Right lobe of liver (tissue), 6 donors: ENCODE measurements at places on chromosomes 12 and 14. TPM values are rescaled to one million over a fixed set of nuclear protein-coding genes. Genes with fewer than 3 reads are reported as not detected.

DNA sequence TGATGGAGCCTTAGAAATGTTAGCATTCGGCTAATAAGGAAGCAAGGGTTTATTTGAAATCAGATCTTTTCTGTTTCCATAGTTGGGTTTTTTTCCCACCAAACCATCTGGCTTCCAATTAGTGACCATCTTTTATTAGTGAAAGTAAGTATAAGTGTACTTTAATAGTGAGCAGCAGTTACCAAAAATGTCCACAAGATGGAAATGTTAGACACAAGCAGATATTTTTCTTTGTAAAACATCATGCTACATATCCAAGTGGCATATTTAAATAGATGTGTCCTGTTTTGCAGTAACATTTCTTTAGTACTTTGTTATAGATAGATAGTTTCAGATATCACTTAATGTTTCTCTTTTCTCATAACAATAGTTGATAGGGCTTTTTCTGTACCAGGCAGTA is 28.8 kb downstream of the YEATS4 start:
- DNase-seq: no peak
- H3K4me1 ChIP-seq: no peaks in the 10 kb centered on the region
- no peak overlapping the region for H3K4me3 ChIP-seq
- H3K27me3 ChIP-seq: no peaks in the 10 kb centered on the region

GRCh38 chr12:106551410-106551809 is 31.4 kb upstream of the RFX4 start:
- H3K27me3 ChIP-seq: no peaks in the 10 kb centered on the region
- H3K4me3 ChIP-seq: no peak overlapping the region
- no peak for DNase-seq
- no peak overlapping the region for H3K27ac ChIP-seq
- H3K4me1 ChIP-seq: no peaks in the 10 kb centered on the region

DNA sequence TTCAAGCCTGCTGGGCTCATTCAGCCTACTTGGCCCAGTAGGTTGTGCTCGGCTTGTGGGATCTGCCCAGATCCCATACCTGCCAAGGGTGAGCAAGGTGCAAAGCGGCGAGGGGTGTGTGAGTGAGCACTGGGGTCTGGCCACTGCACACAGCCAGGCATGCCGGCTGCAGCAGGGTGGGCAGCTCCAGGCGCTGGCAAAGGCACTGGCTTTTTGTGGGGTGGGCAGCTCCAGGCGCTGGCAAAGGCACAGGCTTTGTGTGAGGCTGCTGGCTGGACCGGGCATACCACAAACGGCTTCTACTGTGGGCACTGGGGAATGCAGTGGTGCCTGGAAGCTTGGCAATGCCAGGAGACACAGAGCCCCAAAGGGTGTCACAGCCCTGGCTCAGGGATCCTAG is 137.4 kb downstream of the SLC16A7 start:
- no peak overlapping the region for H3K27ac ChIP-seq
- H3K36me3 ChIP-seq: no peaks in the 10 kb centered on the region
- no peak for DNase-seq
- no peaks in the 10 kb centered on the region for H3K4me1 ChIP-seq

CPNE6 gene
- 0.24 TPM for total RNA-seq

- no peak overlapping the region for H3K4me3 ChIP-seq
- DNase-seq: no peak
- H3K27me3 ChIP-seq: no peaks in the 10 kb centered on the region
Measured at GRCh38 chr14:102588821-102589220, 3.6 kb upstream of the RCOR1 start.

DNA sequence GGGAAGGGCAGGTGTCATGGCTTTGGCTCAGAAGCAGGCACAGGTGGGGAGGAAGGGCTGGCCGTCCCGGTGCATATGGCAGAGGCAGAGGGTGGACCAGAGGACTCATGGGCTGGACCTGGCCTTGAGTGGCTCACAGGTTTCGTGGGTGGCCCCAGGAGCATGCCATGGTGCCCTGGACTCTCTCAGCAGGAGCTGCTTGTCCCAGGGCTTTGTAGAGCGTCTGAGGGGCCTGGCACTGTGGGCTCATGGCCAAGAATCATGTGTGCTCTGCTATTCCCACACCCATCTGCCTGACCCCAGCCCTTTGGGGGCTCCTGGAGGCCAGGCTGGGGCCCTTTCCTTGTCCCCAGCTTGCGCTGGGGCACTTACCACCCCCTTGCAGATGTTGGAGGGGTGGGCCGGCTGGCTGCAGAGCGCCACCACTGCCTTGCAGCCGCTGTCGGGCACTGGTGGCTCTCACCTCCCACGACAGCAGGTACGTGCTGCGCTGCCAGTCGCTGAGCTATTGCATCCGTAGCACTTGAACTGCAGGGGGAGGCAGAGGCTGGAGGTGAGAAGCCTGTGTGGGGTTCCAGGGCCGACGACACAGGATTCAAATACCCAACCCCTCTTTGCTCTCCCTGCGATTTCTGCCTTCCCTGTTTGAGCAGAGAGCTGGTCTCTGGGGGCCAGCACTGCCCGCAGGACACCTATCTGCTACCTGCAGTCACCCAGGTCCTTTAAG is 187.4 kb upstream of the PRMT8 start:
- no peaks in the 10 kb centered on the region for H3K27me3 ChIP-seq
- DNase-seq: no peak
- no peak overlapping the region for H3K27ac ChIP-seq
- peaks cover 5% of the 10 kb centered on the region for H3K4me1 ChIP-seq

TPPP2 gene
- total RNA-seq: 0.24 TPM

C12orf60 gene
- total RNA-seq: 0.64 TPM

- no peaks in the 10 kb centered on the region for H3K4me1 ChIP-seq
- no peaks in the 10 kb centered on the region for H3K27me3 ChIP-seq
- H3K27ac ChIP-seq: no peak overlapping the region
- DNase-seq: no peak
- H3K4me3 ChIP-seq: no peak overlapping the region
Measured at GRCh38 chr14:32102152-32102787, 25.2 kb downstream of the ARHGAP5 start.

- no peaks in the 10 kb centered on the region for H3K27me3 ChIP-seq
- H3K36me3 ChIP-seq: no peaks in the 10 kb centered on the region
- no peaks in the 10 kb centered on the region for H3K4me1 ChIP-seq
- H3K4me3 ChIP-seq: no peak overlapping the region
Measured at GRCh38 chr14:55877942-55878341, 240.3 kb upstream of the PELI2 start.

- H3K27ac ChIP-seq: peak overlapping the region; percentile 33
- no peaks in the 10 kb centered on the region for H3K36me3 ChIP-seq
- no peaks in the 10 kb centered on the region for H3K27me3 ChIP-seq
- H3K4me3 ChIP-seq: no peak overlapping the region
- H3K4me1 ChIP-seq: no peaks in the 10 kb centered on the region
- DNase-seq: no peak
Measured at GRCh38 chr12:31813305-31813704, 84.5 kb upstream of the AMN1 start.

CCDC197 gene
- total RNA-seq: not detected

LRRIQ1 gene
- total RNA-seq: not detected
